CD8-positive, alpha-beta T cell (primary cell): ENCODE measurements at places on chromosomes 5 and 9.

GRCh38 chr9:124574534-124575375, 67.6 kb upstream of the NR5A1 start:
- no peak for DNase-seq

- DNase-seq, result no peak
These were observed 101.4 kb downstream of the ARHGAP26 start for GRCh38 chr5:142871363-142872193.

DNA sequence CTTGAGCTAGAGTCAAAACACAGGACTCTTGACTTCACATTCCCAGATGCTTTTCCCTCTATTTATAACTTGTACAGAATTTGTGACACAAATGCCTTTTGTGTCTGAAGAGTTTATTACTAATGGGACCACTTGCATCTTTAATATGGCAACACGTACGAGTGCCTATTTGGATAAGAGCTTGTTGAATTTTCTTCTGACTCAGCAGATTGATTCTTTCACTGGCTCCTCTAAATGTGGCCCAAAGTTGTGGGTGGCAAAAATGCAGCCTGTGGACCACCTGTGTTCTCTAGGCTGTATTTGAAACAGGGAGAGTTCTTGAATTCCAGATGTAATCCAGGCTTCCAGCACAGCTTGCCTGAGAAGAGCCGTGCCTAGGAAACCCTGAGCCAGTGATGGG, 34.1 kb upstream of the ERCC6L2 start:
- no peak for DNase-seq

DNA sequence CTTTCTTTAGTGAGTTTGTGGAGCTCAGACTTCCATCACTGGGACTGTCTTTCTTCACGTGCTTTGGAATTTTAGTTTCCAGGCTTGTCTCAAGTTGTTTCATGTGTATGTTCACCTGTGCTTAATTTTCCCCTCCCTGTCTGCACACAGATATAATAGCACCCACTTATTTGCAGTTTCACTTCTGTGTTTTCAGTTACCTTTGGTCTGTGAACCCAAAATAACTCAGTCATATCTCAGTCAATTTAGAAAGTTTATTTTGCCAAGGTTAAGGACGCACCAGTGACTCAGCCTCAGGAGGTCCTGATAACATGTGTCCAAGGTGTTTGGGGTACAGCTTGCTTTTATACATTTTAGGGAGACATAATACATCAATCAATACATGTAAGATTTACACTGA, 330.4 kb downstream of the ICE1 start:
- no peak for DNase-seq

DNA sequence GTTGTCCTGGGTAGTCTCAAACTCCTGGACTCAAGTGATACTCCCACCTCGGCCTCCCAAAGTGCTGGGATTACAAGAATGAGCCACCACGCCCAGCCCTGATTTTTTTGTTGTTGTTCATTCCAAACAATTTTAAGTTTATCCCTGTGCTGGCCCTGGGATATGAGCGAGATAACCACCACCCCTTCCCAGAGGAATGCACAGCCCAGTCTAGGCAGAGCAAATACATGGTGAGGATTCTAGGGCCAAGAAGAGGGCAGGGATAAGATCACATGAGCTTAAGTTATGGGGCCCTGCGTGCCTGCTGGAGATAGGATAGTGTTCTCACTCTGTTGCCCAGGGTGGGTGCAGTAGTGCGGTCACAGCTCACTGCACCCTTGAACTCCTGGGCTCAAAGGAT, 21.0 kb upstream of the TOR1B start:
- DNase-seq, result no peak

DNA sequence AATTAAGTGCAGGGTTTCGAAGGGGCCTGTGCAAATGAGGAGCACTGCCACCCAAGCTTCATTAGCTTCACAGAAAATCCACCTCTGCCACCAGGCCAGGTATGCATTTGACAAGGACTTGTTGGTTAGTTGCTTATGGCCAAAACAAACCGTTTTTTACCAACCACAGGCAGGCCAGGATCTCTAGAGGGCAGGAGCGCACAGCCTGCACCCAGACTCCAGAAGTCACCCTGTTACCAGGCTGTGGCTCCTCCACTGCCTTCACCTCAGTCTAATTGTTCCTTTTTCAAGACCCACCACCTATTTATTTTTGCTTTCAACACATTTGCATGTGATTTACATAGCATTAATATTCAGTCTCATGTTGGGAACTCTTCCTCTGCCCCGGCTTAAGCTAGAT, 78.3 kb upstream of the HSPA9 start:
- no peak for DNase-seq

DNA sequence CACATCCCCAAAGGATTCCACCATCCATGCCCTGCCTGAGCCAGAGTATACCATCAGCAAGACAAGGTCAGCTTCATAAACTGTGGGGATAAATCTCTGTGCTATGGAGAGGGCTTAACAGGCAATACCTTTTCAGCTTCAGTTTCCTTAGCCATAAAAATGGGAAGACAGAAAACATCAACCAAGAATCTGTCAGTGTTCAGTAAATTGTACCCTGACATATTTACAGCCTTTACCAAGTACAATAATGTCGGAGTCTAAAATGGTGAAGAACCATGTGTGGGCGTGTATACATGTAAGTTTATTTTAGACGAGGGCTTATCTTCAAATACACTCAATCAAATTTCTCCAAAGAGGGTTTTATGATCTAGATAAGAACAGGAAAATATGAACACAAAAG, 94.7 kb downstream of the ELAVL2 start:
- no peak for DNase-seq

- DNase-seq, result no peak
These were observed 223.9 kb upstream of the DMRT1 start for GRCh38 chr9:617445-618085.

- DNase-seq, result no peak
These were observed 478.9 kb upstream of the NMUR2 start for GRCh38 chr5:152884006-152884405.

GRCh38 chr5:148911386-148911785, 85.0 kb downstream of the ADRB2 start:
- no peak for DNase-seq

- no peak for DNase-seq
These were observed 66.8 kb downstream of the TSPAN17 start for GRCh38 chr5:176714067-176714466.

GRCh38 chr5:129079496-129079895, 15.1 kb upstream of the ISOC1 start:
- DNase-seq, result no peak

GRCh38 chr5:8329773-8330172, 460.8 kb downstream of the MTRR start:
- DNase-seq, result no peak

DNA sequence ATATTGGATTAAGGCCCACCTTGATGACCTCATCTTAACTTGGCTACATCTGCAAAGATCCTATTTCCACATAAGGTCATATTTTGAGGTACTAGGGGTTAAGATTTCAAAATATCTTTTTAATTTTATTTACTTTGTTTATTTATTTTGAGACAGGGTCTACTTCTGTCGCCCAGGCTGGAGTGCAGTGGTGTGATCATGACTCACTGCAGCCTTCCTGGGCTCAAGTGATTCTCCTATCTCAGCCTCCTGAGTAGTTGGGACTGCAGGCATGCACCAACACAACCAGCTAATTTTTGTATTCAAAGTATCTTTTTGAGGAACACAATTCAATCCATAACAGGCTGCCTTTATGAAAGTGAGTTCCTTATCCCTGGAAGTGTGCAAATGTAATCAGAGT, 212.3 kb downstream of the PALM2AKAP2 start:
- DNase-seq, result no peak

DNA sequence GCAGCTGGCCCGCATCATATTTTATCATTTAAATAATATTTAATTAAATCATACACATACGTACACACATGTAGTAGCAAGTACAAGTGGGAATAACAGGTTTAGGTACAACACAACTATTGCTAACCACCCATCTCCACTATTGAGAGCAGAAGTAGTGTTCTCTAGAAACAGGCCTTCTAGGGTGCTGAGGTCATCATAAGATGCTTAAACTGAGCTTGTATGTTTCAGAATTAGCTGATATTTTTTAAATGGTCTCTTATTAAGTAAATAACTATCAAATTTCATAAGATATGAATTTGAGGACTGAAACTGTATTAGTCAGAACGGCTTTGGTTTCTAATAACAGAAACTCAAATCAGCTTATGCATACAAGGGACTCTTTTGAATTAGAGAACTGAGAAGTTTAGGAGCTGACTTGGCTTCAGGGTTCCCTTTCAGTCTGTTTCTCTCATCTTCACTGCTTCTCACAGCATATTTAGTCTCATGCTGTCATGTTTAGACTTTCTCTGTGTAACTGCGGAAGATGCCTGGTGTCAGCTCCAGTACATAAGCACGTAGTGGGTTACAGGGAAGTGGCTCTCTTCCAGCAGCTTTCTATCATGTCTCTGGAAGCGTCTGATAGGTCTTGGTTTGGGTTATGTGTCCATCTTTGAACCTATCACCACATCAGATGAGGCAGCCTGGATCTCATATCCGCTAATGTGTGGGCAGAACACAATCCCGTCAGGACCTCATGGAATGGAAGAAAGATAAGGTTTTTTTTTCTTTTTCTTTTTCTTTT, 25.0 kb upstream of the OCLN start:
- DNase-seq, result no peak

- DNase-seq, result no peak
These were observed 38.8 kb upstream of the PWWP2A start for GRCh38 chr5:160158087-160158486.
